ENCODE measurements at places on chromosomes 2 and 18.

GRCh38 chr18:22998344-22998743 is 65.2 kb downstream of the RBBP8 start:
- DNase-seq = no peak

DNA sequence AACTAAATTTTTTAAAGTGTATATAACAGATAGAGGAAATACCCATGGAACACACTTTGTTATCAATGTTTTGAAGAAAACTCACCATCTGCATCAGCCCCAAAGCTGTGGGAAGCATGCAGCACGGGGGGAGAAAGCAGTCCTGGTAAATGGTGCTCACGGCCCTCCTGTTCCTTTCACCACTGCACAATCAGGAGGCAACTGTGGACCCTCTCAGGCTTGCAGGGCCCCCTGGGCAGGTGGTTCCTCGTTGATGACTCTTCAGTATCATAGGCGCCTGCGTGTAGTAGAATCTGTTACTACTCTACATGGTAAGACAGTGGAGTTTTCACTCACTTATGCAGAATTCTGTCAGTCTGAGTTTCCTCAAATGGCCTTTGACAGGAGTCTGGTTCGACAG is 4.9 kb upstream of the CNDP1 start:
- DNase-seq = no peak

DNA sequence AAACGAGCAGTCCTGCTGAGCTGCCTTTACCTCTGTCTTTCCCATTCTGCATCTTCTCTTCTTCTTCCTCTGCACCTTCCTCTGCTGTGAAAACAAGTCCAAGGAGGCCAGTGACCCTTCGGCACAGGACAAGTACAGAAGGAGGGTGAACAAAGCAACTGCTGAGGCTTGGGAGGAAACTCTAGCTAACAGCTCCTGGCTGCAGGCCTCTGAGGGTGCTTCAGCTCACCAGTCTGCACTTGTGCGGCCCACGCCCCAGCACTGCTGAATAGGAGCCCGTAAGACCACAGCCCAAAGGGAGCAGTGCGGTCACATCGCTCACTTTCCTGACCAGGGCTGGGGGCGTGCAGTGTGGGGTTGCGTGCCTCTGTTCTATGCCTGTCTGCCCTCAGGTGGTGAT is 42.1 kb upstream of the DNMT3A start:
- no peak for DNase-seq

GRCh38 chr18:13447621-13448334 is 229.2 kb downstream of the LDLRAD4 start:
- DNase-seq = peak; percentile 20

DNA sequence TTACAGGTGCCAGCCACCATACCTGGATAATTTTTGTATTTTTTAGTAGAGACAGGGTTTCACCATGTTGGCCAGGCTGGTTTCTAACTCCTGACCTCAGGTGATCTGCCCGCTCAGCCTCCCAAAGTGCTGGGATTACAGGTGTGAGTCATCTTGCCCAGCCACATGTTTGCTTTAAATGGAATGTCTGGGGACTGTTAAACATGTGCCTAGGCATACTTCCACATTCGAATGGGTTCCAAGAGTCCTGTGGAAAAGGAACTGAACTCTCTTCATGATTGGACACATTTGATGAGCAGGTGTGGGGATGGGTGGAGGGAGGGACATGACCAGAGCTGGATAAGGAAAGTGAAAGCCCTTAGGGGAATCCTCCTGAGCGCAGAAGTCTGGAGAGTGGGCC is 58.4 kb upstream of the GREB1L start:
- no peak for DNase-seq

DNA sequence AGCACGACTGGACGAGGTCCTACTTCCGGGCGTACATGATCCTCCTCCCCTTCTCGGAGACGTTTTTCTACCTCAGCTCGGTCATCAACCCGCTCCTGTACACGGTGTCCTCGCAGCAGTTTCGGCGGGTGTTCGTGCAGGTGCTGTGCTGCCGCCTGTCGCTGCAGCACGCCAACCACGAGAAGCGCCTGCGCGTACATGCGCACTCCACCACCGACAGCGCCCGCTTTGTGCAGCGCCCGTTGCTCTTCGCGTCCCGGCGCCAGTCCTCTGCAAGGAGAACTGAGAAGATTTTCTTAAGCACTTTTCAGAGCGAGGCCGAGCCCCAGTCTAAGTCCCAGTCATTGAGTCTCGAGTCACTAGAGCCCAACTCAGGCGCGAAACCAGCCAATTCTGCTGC is 24.8 kb downstream of the LYPD1 start:
- DNase-seq = no peak

DNA sequence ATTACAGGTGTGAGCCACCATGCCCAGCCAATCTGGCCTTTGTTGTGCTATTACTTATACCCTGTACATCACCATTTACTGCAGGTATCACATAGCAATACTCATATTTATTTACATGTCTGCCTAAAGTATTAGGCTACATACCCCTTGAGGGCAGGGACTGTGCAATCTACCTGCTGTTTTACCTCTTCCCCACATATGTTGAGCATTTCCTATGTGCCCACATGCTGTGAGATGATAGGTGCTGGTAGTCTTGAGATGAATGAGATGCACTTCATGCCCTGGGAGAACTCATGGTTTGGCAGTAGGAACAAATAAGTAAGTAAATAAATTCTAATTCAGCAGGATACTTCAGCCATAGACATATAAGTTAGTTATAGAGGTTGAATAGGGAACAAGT is 59.2 kb downstream of the TTC39C start:
- DNase-seq = no peak

GRCh38 chr2:142866426-142866825 is 11.0 kb upstream of the KYNU start:
- no peak for DNase-seq

DNA sequence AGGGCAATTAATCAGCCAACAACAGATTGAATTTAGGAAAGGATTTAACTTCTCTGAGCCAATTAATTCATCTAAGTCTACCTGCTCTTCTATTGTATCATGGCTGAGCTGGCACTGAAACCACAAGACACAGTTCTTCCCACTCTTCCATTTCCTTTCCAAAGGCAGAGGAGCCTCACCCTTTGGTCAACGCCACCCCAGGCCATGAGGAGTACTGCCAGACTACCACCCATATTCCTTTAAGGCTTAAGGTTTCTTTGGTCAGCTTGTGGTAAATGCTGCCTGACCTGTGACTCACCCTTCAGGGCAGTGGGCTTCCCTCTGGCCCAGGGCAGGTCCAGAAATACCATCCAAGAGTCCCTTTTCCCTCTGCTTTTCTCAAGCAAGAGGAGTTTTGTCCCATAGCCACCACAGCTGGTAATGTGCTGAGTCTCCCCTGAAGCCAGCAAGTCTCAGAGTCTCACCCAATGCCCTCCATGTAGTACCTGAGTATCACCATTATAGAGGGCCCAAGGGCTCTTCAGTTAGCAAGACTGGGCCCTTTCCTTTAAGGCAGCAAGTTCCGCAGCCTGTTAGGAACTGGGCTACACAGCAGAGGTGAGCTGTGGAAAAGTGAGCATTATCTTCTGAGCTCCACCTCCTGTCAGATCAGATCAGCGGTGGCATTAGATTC is 900.5 kb upstream of the CRIM1 start:
- DNase-seq = peak; percentile 9

DNA sequence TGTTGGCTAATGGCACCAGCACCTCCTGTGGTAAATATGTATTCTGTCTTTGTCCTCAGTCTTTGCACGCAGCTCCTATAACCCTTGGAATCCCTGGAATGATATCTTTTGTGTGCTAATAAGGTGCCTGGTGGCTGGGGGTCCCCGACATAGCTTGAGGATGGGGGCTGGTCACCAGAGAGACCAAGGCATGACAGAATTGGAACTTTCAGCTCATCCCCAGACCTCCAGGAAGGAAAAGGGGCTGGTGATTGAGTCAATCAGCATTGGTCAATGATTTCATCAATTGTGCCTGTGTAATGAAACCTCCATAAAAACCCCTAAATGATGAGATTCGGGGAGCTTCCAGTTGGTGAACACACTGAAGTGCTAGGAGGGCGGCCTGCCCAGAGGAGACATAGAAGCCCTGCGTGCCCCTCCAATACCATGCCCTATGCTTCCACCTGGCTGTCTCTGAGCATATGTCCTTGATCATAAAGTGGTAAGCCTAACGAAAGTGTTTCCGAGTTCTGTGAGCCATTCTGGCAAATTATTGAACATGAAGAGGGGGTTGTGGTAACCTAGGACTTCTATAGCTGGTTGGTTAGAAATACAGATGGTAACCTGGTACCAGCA is 26.6 kb upstream of the KCMF1 start:
- no peak for DNase-seq

- DNase-seq = no peak
Observed at GRCh38 chr2:44940732-44941464, 604 bp upstream of the SIX3 start.

- no peak for DNase-seq
Observed at GRCh38 chr2:15639323-15640251, 47.9 kb downstream of the DDX1 start.

- DNase-seq = no peak
Observed at GRCh38 chr18:47163241-47163640, 12.9 kb downstream of the IER3IP1 start.

- peak; percentile 22 for DNase-seq
Observed at GRCh38 chr18:52045946-52046675, 293.9 kb upstream of the DCC start.

- DNase-seq = no peak
Observed at GRCh38 chr2:4101936-4102335, 398.6 kb downstream of the DCDC2C start.

DNA sequence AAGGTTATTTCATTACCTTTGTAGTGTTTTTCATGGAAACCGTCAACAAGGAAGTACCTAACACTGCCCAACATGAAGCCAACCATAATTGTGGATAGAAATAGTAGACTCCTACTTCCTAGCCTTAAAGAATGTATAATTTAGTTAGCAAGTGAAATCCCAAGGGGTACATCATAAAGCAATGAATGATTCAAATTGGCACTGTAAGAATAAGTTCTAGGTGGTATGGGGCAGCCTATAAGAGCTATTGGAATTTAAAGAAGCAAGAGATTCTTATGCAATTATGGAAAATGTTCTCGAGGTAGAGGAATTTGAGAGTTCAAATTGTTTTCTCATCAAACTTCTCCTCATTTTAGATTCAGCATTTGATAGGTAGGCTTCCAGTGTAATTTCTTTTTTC is 157.9 kb downstream of the FMNL2 start:
- no peak for DNase-seq

DNA sequence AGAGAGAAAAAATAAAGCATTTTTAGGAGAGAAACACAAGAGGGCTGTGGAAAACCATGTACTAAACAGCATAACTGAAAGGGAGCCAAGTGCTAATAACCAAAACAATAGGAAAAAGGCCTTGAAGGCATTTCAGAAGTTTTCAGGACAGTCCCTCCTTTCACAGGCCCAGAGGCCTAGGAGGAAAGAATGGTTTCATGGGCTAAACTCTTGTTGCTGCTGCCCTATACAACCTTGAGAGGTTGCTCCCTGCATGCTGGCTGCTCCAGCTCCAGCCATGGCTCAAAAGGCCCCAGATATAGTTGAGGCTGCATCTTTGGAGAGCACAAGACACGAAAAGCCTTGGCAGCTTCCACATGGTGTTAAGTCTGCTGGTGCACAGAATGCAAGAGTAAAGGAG is 267.4 kb upstream of the LRP1B start:
- DNase-seq = no peak

DNA sequence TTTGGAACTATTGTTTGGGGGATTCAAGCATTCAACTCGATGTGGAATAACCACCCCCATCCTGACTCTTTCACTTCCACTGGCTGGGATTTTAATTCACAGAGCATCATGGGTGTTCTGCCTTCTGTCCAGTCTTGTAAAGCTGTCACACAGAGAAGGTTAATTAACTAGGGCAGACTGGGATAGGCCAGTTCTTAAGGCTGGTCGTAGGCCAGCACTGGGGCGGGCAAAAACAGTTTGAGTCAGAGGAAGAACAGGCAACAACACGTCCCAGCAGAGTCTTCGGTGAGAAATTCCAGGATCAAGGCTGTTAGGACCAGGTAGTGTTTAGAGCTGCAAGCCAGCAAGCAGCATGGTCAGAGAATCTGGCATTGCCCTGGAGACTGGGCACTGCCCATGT is 4.0 kb upstream of the RNF152 start:
- DNase-seq = peak; percentile 52

- DNase-seq = no peak
Observed at GRCh38 chr2:212816267-212816666, 277.7 kb upstream of the ERBB4 start.

GRCh38 chr18:28422577-28422976 is 245.6 kb upstream of the CDH2 start:
- no peak for DNase-seq

- DNase-seq = no peak
Observed at GRCh38 chr2:239936838-239937581, 88.1 kb downstream of the NDUFA10 start.

Data from epithelial cell of proximal tubule (primary cell).